ENCODE measurements at places on chromosomes 3 and 15.

DNA sequence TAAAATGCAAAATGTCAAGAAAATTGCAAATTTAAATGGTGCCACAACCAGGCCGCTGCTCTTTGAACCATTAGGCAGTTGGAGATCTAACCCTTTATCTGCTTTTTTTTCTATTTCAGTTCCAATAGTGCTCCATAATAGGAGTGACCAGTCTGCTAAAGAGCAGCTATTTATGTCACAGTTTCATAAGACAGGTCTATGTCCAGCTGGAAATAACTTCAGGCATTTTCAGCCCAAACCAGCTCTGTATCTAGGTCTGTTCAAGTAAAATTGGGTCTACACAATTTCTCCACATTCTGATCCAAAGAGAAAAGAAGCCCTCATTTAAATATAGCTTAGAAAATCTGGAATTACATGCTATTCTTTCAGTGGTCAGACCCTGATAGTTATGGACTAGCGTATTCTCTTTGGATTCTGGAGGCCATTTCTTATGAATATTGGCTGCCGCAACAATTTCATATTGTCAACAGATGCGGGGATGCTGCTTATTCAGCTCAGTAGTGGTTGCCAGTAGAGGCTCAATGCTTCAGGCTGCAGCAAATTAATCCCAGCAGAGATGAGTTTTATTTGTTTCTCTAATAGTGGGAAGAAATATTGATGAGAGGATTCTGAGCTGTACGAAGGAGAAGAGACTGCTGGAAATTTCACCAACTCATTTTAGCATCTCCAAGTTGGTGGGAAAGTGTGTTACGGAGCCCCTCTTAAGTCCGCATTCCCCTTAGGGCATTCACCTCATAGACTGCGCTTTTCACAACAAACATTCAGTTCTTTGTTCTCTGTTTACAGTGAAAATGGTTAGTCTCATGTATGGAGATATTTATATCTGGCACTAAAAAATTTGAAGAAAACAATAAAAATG, 887.0 kb downstream of the ROBO1 start:
- no peak for DNase-seq

GRCh38 chr15:84103345-84103744, 132.2 kb upstream of the GOLGA6L4 start:
- no peak for DNase-seq

- no peak for DNase-seq
These were observed 137.7 kb upstream of the NECTIN3 start for GRCh38 chr3:110933821-110934426.

DNA sequence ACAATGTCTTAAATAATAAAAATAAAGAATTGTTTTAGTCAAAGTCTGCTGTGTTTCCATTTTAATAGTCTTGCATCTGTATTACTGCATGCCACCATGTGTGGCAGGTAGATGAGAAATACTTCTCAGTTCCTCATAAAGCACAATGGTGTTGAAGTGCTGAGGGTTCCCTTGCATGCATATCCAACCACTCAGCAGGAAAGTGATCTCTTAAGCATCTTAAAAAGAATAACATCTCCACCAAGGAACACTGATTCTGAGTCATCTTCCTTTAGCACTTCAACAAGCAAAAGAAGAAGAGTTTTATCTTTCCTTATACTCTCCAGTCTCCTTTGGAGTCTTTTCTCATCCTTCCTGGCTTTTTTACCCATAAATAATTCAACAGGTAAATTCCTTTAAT, 602.0 kb downstream of the TBL1XR1 start:
- DNase-seq: no peak

- DNase-seq: no peak
These were observed 592.2 kb upstream of the TBL1XR1 start for GRCh38 chr3:177789500-177789899.

GRCh38 chr3:125511420-125512118, 8.4 kb downstream of the SNX4 start:
- no peak for DNase-seq

DNA sequence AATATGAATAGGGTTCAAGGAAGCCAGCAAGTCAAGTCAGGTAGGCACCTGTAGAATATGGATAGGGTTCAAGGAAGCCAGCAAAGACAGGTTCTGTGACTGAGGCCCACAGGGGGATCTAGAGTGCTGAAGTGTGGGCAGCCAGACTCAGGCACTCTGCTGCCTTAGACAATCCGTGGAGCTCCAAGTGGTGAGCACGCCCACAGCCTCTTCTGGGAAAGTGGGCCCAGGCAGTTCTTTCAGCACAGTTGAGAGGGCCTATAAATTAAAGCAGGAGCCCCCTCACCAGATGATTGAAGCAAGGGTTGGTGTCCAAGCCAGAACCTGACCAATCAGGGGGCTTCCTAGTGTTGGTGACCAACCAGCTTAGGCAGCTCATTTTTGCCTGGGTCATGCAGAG, 51.0 kb downstream of the ANP32A start:
- no peak for DNase-seq

- no peak for DNase-seq
These were observed 46.4 kb downstream of the ZNF106 start for GRCh38 chr15:42444415-42445063.

- DNase-seq: no peak
These were observed 189.2 kb upstream of the SETMAR start for GRCh38 chr3:4113811-4114522.

DNA sequence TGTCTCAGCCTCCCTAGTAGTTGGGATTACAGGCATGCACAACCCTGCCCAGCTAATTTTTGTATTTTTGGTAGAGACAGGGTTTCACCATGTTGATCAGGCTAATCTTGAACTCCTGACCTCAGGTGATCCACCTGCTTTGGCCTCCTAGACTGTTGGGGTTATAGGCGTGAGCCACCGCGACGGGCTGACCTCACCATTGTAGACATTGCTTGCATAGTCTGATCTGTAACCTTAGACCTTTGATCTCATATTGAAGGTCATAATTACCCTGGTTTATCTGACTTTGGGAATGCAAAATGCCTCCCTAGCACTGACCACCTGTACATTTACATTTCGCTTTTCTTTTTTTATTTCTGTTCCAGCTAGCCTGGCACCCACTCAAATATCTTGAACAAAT, 31.2 kb downstream of the ADGRG7 start:
- no peak for DNase-seq

DNA sequence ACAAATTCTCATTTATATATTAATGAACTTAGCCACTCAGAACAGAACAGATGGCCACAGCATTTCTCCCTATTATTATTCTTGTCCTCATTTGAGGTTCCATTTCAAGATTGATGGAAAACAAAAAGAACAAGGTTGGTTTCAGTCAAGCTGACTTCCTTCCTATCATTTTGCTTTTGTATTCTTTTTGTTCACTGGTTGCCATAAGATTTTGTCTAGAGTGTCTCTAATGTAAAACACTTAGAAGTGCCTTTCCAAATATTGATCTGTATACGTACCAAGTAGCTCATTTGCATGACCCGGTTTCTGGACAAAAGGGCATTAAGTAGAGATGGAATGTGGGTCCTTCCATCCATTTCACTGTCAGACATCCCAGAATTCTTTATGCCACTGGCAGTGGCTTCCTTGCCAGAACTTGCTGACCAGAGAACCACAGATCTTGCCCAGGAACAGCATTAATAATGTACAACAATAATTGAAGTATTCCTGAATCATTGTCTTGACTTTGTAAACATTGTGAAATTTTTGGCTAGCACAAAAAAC, 63.8 kb downstream of the PEX5L start:
- no peak for DNase-seq

- no peak for DNase-seq
These were observed 69.8 kb upstream of the SLC4A7 start for GRCh38 chr3:27553886-27554540.

DNA sequence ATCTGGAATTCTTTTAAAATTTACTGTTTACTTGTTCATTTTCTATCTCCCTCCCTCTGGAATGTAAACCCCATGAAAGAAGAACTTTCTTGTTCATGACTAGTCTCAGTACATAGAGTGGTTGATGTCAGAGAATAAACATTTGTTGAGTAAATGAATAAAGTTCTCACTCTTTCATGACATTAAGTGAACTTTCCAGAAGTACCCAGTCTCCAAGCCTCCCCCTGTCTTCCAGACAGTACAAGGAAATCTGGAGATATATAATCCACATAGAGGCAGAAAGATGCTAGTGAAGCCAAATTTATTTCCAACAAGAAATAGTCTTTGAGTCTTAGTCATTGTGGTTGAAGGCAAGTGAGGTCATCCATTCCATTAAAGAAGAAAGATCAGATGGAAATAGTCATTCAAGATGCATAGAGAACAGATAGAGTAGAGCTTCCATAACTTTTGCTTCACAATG, 71.5 kb upstream of the GALNT15 start:
- no peak for DNase-seq

DNA sequence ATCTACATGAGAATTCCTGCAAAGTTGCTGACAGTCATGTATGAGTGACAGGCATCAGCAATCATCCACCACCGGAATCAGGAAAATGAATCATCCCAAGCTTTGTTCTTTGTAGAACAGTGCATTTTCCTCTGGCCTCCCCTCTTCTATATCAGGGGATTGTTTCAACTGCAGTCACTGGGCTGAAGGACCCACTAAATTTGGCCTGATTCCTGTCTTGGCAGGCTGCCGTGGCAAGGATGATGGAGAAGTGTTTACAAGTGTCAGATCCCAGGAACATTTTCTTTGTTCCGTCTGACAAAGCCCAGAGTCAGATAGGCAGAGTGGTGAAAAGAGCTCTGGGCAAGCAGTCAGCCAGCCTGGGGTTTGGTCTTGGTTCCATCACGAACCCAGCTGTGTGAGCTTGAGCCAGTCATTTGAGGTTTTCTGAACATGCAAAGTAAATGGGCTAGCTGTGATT, 175.1 kb upstream of the TSC22D2 start:
- no peak for DNase-seq

- DNase-seq: no peak
These were observed 55.5 kb downstream of the FNDC3B start for GRCh38 chr3:172094621-172095557.

DNA sequence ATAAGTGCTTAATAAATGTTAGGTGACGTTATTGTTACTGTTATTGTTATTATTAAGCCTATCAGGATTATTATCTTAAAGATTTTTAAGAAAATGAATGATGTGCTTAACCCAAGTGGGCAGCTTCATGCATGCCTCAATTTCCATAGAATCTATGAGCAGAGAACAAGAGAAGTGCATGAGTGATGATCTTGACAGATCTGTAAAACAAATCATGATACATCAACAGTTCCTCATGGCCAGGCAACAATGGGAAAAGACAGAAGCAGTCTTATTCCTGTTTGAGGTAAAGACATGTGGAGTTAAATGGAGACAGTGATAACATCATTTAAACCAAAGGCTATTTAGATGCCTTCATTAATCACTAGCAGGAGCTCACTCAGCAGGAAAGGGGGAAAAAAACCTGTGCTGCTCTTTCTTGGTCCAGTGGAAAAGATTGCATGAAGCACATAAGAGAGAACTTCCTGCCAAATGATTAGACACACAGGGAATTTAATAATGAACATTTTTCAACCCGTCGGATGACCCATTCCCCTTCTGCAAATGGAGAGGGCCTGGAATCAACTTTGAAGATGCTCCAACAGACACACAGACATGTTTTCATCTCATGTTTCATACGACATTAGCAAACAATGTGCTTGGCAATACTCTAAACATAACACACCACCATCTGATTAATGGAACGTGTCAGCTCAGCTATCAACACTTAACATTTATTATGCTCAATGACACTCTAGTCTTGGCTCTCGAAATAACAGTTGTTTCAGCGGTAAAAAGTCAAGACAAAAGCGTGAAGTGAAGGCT, 212.2 kb upstream of the LRRN1 start:
- no peak for DNase-seq

GRCh38 chr15:99963096-99963825, 230.0 kb upstream of the LYSMD4 start:
- peak; percentile 49 for DNase-seq

DNA sequence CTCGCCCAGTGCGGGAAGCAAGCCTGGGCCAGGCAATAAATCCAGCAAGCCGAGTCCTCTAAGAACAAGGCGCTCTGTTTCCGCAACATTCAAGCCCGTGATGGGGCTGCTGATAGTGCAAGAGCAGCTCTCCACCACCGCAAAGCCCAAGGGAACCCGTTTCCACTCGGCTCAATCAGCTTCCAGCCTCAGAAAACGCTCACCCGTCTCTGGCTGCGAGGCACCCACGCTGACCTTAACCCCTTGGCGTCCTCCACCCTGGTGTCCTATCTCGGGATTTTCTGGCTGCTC, 17.8 kb downstream of the SPATA12 start:
- no peak for DNase-seq

- DNase-seq: no peak
These were observed 250.1 kb upstream of the SATB1 start for GRCh38 chr3:18675197-18675596.

DNA sequence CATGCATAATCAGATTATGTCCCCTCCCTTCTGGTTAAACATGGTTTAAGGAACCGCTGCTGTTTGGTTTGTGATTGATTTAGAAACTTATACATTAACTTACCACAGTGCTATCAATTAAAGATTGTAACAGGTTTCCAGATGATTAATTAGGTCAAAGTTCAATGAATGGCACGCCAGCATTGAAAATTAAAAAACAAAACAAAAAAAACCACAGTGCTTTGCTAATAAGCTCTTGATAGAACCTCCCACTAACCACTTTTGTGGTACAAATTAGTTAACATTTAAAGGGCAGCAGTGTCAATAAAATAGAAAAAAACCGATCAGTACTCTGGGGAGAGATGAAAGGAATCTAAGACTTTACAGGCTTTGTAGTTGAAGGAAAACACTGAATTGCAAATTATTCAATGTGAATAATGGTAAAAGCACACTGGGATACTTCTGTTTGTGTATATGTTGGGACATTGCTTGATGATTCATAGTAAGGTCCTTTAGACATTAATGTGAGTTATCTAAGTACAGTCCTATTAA, 7.6 kb upstream of the C3orf38 start:
- no peak for DNase-seq

- no peak for DNase-seq
These were observed 231.1 kb upstream of the BHLHE40 start for GRCh38 chr3:4748127-4748526.

GRCh38 chr3:185658943-185659342, 72.8 kb downstream of the SENP2 start:
- DNase-seq: no peak

DNA sequence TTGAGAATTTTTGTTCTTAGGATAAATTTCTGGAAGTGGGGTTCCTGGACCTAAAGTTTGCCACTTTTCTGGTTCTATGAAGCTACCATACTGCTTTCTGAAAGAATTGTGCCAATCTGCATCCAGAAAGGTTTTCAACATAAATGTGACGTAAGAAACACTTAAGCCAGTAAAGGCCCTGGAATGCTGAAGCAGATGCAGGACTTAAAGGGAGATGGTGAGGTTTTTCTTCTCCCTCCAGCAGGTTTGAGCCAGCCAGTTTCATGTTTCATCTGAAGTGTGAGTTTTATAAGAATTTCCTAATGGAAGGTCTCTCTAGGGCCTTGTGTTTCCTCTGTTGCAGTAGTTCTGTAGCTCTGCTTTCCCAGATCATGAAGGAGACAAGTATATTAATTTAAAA, 33.1 kb downstream of the ZNF592 start:
- no peak for DNase-seq

- DNase-seq: no peak
These were observed 18.0 kb downstream of the FAM98B start for GRCh38 chr15:38471974-38472373.
